ENCODE measurements at places on chromosomes 16 and 17. TPM values are rescaled to one million over a fixed set of nuclear protein-coding genes. Genes with fewer than 3 reads are reported as not detected.

- DNase-seq: peak; percentile 21
These were observed 716 bp downstream of the TMEM94 start for GRCh38 chr17:75457047-75457654.

GRCh38 chr17:77332981-77333685 lies 192.4 kb downstream of the SEC14L1 start:
- DNase-seq: peak; percentile 63

DNA sequence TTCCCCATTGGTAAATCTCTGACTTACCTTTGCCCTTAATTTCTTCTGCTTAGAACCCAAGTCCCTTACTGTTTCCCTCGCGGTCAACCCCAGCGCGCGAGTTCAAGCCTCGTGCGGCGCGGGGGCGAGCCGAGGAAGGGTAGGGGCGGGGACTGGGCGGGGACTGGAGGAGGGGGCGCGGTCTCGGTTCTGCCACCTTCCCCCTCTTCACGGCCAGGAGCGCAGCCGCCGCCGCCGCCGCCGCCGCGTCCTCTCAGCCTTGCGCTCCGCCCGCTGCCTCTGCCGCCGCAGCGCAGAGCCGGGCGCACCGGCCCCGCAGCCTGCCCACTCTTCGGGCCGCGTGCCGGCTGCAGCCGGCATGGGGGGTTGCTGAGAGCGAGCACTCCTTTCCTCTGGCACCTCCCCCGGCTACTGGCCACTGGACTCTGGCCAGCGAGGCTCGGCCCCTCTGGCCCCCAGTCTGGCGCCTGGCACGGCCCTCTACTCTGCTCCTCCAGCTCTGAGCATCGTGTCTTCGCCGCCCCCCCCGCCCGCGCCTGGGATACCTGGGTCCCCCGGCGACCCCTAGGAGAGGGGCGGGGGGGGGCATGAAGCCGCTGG lies at the start of gene RAPGEFL1:
Gene RAPGEFL1, plus strand, starts transcription at position 196 of the 600 bp plus-strand sequence. Its CDS starts 392 bp downstream, at position 588.
- no peak for DNase-seq

DNA sequence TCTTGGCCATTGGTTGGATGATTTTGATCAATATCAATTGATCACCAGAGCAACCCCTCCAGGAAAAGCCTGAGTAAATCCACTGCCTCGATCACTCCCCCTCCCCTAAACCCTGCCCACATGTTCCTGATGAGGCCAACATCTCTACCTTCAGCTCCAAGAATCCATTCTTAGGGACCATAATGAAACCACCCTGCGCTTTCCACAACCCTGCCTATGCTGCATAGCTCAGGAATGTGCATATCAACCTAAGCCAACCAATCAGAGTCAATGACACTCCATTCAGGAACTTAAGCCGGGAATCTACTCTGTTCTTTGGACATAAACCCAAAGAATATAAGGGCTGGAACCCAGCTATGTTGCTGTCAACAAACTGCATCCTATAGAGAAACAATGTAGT lies 86.3 kb downstream of the MYH11 start:
- DNase-seq: no peak

- no peak for DNase-seq
These were observed 655 bp upstream of the MTHFSD start for GRCh38 chr16:86555704-86556075.

DNA sequence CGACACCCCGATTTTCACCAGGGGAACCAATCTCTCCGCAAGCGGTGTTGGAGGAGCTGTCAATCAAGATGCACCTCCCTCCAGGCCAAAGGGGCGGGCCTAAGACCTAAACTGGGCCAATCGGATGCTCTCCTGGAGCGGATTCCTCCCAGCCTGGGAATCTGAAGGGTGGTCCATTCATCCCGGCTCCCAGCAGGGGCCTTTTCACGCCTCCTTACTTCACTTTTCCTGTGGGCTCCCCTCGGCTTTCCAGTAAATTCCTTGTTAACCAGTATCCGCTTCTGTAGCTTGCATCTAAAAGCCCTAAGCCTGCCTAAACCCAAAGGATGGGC lies 17.1 kb downstream of the C16orf74 start:
- DNase-seq: no peak

GRCh38 chr16:3022208-3022683 lies 1.5 kb downstream of the HCFC1R1 start:
- DNase-seq: no peak

- no peak for DNase-seq
These were observed 51.4 kb downstream of the USP22 start for GRCh38 chr17:20991276-20992037.

The HS3ST6 gene
- not detected for total RNA-seq

Measured in OCI-LY7 (cell line).